ENCODE measurements at places on chromosomes 3 and 15. TPM values are rescaled to one million over a fixed set of nuclear protein-coding genes. Genes with fewer than 3 reads are reported as not detected.

DNA sequence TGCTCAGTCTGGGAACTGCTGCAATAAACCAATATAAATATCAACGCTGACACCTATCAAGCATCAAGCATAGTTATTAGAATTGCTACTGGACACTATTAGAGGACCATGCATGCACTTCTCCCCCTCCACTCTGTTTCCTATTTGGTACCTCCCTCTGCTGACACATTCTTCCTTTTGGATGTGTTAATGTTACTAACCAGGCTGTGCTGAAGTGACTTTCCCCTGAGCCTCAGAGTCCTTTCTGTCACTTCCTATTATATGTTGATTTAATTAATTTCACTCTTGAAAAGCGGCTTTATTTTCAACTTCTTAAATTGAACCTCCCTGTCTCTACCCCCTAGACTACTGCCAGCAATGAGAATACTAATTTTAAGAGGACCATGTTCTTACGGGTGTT, 379.1 kb downstream of the MCTP2 start:
- H3K36me3 ChIP-seq = no peaks in the 10 kb centered on the region
- H3K27me3 ChIP-seq = no peaks in the 10 kb centered on the region
- H3K4me3 ChIP-seq = no peak overlapping the region

DNA sequence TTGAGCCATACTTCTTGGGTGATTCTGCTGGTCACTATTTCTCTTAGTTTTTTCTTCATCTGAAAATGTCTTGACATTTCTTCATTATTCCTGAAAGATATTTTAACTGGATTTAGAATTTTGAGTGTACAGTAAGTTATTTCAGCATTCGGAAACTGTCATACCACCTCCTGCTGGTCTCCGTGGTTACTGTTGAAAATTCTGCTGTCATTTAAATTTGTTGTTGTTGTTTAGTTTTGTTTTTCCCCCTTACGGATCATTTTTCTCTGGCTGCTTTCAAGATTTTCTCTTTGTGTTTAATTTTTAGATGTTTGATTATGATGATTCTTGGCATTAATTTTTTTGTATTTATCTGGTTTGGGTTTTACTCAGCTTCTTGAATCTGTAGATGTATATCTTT, 100.5 kb downstream of the CHRNA7 start:
- H3K36me3 ChIP-seq = no peaks in the 10 kb centered on the region
- H3K4me1 ChIP-seq = no peaks in the 10 kb centered on the region
- DNase-seq = no peak
- no peak overlapping the region for H3K4me3 ChIP-seq
- H3K27ac ChIP-seq = no peak overlapping the region

DNA sequence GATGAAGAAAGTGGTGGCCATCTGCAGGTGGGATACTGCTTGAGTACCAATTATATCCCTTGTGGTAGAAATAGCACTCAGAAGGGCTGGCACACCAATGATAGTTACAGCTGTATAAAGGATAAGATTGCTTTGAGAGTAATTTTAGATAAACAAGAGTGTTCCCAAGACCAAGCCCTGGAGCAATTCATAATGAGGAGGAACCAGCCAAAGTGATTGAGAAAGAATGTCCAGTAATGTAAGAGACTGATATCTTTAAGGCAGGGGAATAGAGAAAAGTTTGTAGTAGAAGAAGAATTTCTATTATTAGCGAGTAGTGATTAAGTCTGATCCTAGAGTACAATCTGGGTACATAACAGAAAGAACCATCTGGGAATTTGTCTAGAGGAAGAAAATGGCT, 945.1 kb downstream of the OTOL1 start:
- DNase-seq = no peak
- H3K4me3 ChIP-seq = no peak overlapping the region
- H3K4me1 ChIP-seq = no peaks in the 10 kb centered on the region
- H3K27ac ChIP-seq = no peak overlapping the region

Gene NLGN1
- total RNA-seq = 3.7 TPM

- H3K27ac ChIP-seq = no peak overlapping the region
- H3K4me3 ChIP-seq = no peak overlapping the region
- no peaks in the 10 kb centered on the region for H3K36me3 ChIP-seq
Measured at GRCh38 chr3:52403955-52404354, 40.9 kb downstream of the SEMA3G start.

DNA sequence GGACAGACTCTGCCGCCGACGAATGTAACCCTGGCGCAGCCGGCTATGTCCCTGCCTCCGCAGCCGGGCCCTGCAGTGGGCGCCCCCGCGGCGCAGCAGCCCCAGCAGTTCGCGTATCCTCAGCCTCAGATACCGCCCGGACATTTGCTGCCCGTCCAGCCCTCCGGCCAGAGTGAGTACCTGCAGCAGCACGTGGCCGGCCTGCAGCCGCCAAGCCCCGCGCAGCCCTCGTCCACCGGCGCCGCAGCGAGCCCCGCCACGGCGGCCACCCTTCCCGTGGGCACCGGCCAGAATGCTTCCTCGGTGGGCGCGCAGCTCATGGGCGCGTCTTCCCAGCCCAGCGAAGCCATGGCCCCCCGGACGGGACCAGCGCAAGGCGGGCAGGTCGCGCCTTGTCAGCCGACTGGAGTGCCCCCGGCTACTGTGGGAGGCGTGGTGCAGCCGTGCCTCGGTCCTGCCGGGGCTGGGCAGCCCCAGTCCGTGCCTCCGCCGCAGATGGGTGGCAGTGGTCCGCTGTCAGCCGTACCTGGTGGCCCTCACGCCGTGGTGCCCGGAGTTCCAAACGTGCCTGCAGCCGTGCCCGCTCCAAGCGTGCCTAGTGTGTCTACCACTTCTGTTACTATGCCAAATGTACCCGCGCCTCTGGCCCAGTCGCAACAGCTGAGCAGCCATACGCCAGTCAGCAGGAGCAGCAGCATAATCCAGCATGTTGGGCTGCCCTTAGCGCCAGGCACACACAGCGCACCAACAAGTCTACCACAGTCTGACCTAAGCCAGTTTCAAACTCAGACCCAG, 2.4 kb downstream of the TSC22D2 start:
- peaks cover 29% of the 10 kb centered on the region for H3K4me1 ChIP-seq
- H3K27ac ChIP-seq = peak overlapping the region; percentile 98
- DNase-seq = peak; percentile 60
- no peaks in the 10 kb centered on the region for H3K27me3 ChIP-seq
- no peaks in the 10 kb centered on the region for H3K36me3 ChIP-seq

GRCh38 chr3:101039285-101039684, 46.1 kb upstream of the ABI3BP start:
- no peak overlapping the region for H3K27ac ChIP-seq
- no peaks in the 10 kb centered on the region for H3K36me3 ChIP-seq
- no peaks in the 10 kb centered on the region for H3K27me3 ChIP-seq
- no peak for DNase-seq
- H3K4me3 ChIP-seq = no peak overlapping the region
- H3K4me1 ChIP-seq = no peaks in the 10 kb centered on the region

Data from adrenal gland (tissue), 19 donors.